ENCODE measurements at places on chromosomes 7 and 10.

DNA sequence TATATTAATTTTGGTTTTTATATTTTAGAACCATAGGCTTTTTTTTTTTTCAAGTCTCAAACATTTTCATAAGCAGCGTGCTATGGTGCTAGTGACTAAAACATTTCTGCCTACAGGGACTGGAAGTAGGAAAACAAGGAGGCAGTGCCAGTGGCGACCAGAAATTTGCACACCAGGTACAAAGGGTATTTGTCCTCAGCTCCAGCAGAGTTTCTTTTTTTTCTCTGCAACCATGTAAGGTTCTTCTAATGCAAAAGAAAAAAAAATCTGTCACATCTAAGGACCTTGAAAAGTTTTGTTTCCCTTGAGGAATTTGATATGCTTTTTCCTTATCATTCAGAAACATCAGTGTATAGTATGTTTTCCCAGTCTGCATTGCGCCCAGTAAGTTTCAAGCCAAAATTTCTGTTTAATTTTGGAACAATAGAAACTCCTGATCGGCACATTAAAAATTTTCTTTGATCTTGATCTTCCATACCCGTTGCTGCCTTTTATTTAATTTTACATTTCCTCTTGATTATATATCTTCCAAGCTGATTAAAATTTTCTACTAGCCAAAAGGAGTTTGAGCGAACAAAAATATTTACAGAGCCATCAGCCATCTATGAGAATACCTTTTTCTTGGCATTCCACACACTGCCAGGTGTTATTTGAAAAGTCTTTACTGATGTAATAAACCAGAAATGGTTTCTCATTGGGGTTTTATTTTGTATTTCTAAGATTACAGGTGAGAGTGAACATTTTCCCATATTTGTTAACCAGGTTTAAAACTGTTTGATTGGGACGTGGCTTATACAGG is 956 bp upstream of the KLHDC10 start:
- DNase-seq, result no peak

DNA sequence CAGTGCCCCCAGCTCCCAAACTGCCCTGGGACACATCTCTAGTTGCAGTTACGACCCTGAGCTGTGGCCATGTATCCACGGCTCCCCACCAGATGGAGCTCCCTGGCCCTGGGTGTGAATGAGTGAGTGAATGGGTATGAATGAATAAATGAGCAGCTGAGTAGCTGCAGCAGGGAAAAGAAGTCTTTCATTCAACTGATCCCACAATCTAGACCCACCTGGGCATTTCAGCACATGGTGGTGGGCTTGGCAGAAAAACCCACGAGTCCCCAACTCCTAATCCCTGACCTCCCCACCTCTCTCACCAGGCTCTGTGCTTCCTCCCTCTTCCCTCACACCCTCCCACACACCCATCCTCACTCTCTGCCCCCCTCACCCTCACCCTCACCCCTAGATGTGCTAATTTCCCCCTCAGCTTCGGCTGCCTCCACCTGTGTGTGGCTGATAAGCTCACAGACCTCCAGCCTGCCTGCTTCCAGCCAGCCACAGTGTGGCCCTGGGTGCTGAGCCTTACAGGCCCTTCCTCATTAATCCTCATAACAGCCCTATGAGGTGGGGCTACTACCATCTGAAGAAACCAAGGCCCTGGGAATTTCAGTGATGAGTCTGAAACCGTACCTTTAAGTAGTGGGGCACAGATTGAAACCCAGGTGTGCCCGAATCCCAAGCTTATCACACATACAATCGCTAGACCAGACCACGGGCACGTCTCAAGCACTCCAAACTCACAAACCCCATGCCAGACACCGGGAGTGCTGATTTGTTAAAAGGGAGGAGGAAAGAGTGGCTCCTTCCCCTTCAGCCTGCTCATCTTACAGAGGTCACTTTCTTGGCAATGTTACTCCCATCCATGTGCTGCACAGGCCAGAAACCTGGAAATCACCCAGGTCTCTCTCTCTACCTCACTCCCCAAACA is 2.2 kb upstream of the ATP6V1F start:
- no peak for DNase-seq

GRCh38 chr7:79036356-79036755 is 417.1 kb downstream of the MAGI2 start:
- no peak for DNase-seq

- peak; percentile 58 for DNase-seq
Observed at GRCh38 chr7:15780271-15780670, 93.8 kb upstream of the MEOX2 start.

- no peak for DNase-seq
Observed at GRCh38 chr7:127949769-127950222, 81.4 kb downstream of the LRRC4 start.

- no peak for DNase-seq
Observed at GRCh38 chr10:121152033-121152432, 300.9 kb downstream of the WDR11 start.

GRCh38 chr7:85033263-85033662 is 153.6 kb downstream of the SEMA3D start:
- no peak for DNase-seq

DNA sequence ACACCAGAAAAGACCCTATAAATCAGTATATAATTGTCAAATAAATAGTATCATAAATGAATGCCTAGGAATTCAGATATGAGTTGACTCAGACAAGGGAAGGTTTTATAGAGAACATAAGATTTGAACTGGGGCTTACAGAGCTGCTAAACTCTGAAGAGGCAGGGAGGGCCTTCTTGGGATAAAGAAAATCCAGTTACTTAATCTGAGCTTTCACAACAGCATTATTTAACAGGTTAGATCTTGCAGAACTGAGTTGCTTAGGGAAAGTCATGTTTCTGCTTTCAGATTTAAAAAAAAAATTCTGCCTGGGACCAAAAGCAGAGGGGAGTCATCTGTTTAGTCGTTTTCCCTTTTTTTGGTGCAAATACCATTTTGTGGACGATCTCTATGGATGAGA is 594.8 kb upstream of the FZD8 start:
- DNase-seq, result no peak

DNA sequence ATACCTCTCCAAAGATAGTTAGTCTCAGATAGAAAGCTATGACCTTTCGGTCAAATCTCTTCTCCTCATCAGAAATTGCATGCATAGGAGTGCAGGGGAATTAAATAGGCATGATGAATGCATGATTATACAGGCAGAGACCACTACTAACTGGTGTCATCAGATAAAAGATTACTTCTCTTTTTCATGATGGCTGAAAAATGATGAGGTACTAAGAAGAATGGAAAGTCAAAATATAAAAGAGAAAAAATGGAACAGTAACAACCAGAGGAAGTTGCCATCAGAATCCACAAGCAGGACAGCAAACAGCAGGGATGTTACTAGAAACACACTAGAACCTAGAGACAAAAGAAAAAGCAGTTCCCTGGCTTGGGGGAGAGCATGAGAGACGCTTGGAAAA is 31.6 kb downstream of the CTTNBP2 start:
- no peak for DNase-seq

- DNase-seq, result no peak
Observed at GRCh38 chr7:30177965-30178364, 43.2 kb downstream of the MTURN start.

GRCh38 chr7:45088821-45089340 is at the start of gene NACAD:
TSS of gene NACAD (minus strand) at chr7:45088969. CDS start at chr7:45088894, 75 bp downstream.
- DNase-seq, result no peak

- no peak for DNase-seq
Observed at GRCh38 chr10:14656052-14656730, 118.5 kb downstream of the FAM107B start.

DNA sequence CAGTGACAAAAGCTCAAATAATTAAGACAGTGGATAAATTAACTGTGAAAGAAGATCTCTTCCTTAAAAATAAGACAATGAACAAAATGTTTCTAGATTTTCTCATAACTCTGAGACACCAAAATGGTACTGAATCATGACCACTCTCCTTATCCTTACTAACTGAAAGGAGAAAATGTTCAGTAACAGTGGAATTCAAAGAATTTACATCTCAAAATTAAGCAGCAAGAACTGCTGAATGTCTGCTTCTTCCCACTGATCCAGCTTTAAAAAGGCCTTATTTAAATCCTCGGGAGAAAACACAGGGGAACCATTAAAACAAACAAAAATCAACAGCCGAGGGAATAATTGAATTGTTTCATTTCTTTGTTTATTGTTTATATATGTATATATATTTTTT is 27.3 kb upstream of the PLXDC2 start:
- no peak for DNase-seq

DNA sequence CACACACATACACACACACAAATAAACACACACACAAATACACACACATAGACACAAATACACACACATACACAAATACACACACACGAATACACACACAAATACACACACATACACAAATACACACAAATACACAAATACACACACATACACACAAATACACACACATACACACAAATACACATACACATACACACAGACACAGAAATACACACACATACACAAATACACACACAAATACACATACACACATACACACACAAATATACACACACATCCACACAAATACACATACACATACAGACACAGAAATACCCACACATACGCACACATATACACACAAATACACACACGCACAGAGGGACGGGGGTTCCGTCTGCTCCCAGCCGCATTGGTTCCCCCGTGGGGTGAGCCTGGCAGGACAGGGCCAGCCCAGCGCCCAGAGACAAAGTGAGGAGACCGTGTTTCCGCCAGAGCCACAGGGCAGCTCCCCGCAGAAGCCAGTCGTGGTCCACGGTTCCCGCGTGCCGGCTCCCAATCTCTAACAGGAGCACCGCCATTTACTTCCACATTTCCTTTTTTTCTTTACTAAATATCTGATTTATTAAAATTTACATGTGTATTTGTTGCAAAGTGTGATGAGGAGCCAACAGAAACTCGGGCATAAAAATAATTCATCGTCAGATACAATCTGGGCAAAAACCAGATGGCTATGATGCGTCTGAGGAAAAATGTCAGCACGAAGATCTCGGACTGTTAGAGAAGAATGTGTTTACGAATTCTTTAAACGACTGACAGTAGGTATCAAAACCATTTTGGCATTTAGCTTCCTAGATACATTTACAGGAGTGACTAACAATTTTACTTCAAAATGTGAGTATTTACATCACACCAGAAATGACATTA is 3.1 kb upstream of the KNDC1 start:
- DNase-seq, result no peak

DNA sequence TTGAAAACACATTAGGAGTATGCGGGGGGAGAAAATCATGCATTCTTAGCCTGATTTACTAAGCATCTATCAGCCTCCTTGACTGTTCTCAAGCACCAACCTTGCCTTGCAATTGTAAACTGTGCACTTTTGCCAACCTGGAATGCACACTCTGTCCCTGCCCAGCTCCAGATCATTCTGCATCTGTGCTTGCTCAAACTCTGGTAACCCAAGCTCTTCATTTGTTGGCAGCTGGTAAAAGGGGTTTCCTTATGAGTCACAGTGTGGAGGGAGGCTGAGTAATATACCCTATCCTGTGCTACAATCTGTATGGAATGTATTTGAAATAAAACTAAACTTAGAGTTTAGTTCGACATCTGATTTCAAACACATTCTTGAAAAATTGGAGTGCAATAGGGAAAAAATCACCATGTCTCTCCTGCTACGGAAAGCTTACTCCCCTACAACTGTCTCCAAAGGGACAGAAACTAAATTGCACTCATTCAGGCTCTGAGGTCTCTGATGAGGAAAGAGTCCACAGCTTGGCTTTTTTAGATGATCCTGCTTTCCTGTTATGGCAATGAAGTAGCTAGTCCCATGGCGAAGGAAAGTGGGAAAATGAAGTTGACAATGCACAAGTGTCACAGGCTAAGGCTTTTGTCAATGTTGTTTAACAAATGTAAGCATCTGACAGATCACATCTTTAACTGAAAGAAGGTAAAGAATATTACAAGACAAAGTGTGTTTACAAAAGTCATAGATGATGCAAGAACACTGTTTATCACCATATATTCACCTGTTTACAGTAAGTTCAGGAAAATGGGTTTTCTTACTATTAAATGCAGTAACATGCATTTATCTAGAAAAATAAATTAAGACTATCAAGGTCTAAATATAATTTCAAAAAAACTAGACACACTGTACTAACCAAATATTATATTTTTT is 61.9 kb downstream of the TES start:
- DNase-seq, result peak; percentile 92

DNA sequence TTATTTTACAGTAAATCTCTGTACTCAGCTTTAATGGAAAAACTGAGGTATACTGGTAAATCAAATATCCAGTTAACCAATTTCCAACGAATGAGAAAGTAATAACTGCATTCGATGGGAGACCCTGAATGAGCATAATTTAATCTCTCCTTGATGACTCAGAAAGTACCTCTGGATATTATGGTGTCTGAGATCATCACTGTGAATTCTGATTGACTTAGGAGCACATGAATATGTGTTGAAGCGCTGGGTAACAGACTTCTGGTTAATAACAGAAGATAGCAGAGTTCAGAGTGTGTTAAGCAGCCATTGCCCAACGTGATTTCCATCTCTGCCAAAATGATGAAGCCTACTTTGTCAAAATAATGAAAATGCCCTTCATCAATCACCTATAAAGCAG is 116.6 kb downstream of the NRP1 start:
- no peak for DNase-seq

DNA sequence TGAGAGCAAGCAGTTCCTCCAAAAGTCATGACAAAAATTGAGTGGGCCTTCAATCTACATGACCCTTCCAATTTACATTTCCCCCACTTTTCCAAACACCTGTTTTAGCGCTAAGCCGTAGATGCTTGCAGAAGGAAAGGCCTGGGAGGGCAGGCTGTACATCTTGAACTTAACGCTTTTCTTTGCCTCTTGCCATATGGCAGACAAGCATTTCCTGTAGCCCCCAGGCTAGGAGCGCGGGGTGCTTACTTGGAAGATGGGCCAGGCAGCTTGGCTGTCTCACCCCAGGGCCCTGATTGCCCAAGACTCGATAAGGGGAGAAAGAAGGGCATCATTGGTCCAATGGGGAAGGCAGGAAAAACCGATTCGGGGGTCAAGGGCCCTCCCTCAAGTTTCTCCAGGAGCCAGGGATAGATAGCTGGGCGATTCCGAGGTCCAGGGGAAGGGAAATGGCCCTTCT is 1.8 kb downstream of the HOXA10 start:
- DNase-seq, result no peak

DNA sequence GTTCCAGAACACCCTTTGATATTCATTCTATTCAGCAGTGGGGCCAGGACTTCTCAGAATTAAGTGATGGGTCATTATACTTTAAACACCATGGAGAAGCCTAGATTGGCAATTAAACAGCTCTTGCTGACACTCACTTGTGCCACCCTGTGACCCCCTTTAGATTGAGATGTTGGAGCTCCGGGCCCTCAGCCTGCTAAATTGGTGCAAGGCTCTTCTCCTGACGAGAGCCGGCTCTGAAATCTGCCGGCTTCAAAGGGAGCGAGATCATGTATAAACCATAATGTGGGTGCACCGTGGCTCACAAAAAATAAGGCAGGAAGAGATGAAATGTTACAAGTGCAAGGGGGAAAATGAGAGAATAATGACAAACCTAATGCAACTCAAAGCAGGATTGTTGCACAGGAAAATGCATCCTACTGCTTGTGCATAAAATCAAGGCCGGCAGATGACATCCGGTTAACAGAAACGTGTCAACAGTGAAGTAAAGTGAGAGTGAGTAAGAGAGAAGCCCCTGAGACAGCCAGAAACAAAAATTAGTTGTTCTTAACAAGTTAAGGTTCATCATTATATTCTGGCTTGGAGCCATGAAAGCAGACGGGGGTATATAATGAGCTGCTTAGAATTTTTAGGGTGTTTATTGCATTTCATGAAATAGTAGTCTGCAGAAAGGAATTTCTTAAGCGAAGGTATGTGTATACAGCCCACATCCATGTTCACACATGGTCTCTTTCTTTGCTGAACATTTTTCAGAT is 198.2 kb downstream of the TCF7L2 start:
- no peak for DNase-seq
